ENCODE measurements at places on chromosomes 12 and 14.

GRCh38 chr12:94073441-94074051, 74.8 kb upstream of the PLXNC1 start:
- H3K27ac ChIP-seq, result no peak overlapping the region
- no peak overlapping the region for H3K4me3 ChIP-seq
- H3K27me3 ChIP-seq, result no peaks in the 10 kb centered on the region
- peaks cover 13% of the 10 kb centered on the region for H3K4me1 ChIP-seq

DNA sequence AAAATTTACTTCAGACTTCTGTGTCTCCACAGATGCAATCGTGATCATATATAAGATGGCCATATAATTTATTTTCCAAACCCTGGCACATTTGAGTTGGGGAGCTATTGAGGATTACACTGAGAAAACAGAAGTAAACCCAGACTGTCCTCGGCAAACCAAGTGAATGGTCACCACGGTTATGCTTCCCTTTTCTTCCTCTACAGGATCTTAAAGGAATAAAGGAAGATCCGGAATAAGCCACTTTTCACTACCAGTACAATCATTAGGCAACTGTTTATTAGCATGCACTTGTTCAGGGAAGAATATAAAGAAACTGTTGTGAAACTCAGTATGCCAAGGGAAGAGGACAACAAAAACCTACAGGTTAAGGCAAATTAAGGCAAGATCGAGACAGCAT, 27.6 kb downstream of the SBNO1 start:
- no peak for DNase-seq
- H3K27ac ChIP-seq, result no peak overlapping the region
- H3K4me3 ChIP-seq, result no peak overlapping the region
- H3K4me1 ChIP-seq, result no peaks in the 10 kb centered on the region
- peaks cover 23% of the 10 kb centered on the region for H3K36me3 ChIP-seq

- no peaks in the 10 kb centered on the region for H3K36me3 ChIP-seq
- no peaks in the 10 kb centered on the region for H3K27me3 ChIP-seq
- no peak for DNase-seq
- H3K4me3 ChIP-seq, result no peak overlapping the region
- no peak overlapping the region for H3K27ac ChIP-seq
- peaks cover 11% of the 10 kb centered on the region for H3K4me1 ChIP-seq
Observed at GRCh38 chr12:78036874-78037273, 206.2 kb downstream of the NAV3 start.

DNA sequence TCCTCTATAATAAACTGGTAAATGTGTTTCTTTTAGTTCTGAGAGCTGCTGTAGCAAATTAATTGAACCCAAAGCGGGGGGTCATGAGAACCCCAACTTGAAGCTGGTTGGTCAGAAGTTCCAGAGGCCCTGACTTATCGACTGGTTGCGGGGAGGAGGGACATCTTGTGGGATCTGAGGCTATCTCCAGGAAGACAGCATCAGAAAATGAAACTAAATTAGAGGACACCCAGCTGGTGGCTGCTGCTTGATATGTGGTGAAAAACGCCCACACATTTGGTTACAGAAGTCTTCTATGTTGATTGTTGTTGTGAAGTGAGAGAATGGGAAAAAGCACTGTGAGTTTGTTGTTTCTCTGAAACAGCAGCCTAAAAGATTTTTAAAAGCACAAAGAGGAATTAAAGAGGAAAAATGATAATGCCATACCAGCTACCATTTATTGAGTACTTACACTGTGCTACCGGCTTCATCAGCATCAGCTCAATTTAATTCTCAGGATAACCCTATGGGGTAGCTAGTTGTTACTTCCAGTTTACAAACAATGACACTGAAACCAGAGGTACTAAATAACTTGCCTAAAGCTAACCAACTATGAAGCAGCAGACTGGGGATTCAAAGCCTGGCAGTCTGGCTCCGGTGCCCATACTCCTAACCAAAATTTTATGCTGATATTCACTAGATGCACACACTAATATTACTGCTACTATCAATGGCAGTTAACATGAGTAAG, 24.3 kb downstream of the DDX24 start:
- no peak overlapping the region for H3K4me3 ChIP-seq
- no peaks in the 10 kb centered on the region for H3K4me1 ChIP-seq
- no peaks in the 10 kb centered on the region for H3K27me3 ChIP-seq
- H3K36me3 ChIP-seq, result no peaks in the 10 kb centered on the region
- no peak for DNase-seq

DNA sequence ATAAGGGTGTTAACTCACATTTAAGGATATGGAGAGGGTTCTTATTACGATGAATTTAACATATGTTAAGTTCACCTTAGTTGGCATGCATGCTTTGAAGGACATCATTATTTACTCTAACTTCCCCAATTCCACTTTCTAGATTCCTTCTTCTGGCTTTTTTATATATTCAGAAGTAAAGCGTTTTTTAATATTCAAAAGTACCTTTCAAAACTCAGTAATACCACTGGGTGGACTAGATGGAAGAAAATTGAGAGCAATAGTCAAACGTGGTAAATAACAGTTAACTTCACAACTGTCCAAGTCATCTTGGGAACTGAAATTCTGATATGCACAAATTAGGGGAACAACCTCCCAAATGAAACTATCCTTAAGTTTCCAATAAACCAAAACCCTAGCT, 9.1 kb downstream of the SINHCAF start:
- peak overlapping the region; percentile 10 for H3K27ac ChIP-seq
- no peak for DNase-seq
- peaks cover 13% of the 10 kb centered on the region for H3K36me3 ChIP-seq
- H3K4me1 ChIP-seq, result peaks cover 57% of the 10 kb centered on the region
- H3K27me3 ChIP-seq, result no peaks in the 10 kb centered on the region

DNA sequence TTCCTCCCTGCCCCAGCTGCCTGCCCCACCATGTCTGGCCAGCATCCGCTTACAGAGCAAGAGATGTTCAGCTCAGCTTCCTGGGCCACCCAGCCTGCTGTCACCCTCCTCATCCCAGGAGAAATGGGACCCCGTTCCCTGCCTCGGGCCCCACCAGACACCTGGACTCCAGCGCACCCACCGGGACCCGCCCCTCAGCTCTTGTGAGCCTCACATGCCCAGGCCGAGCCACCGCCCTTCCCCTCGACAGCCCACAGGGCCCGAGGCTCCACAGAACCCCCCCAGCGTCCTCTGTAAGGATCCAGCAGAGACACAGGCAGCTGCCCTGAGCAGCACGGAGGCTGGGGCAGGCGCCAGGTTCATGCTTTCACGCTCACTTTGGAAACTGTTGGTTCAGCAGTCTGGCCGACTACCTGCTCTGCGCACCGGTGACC, 18.4 kb upstream of the C14orf180 start:
- H3K36me3 ChIP-seq, result no peaks in the 10 kb centered on the region
- no peak overlapping the region for H3K4me3 ChIP-seq
- no peaks in the 10 kb centered on the region for H3K27me3 ChIP-seq

DNA sequence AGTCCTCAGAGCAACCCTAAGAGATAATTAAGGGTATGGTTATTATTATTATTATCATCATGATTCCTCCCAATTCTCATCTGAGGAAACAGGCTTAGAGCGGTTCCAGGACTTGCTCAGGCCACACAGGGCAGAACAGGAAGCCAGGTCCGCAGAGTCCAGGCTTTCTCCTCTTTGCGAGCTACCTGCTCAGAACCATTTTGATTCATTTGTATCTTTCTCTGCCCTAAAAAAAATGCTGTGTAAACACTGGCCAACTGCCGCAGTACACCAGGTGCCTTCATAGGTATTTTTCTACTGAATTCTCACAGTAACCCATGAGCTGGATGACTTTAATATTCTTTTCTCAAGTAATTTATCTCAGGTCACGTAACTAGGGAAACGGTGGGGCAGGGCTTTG, 45.3 kb downstream of the ST8SIA1 start:
- no peaks in the 10 kb centered on the region for H3K36me3 ChIP-seq
- no peak for DNase-seq
- H3K27ac ChIP-seq, result no peak overlapping the region
- no peak overlapping the region for H3K4me3 ChIP-seq

DNA sequence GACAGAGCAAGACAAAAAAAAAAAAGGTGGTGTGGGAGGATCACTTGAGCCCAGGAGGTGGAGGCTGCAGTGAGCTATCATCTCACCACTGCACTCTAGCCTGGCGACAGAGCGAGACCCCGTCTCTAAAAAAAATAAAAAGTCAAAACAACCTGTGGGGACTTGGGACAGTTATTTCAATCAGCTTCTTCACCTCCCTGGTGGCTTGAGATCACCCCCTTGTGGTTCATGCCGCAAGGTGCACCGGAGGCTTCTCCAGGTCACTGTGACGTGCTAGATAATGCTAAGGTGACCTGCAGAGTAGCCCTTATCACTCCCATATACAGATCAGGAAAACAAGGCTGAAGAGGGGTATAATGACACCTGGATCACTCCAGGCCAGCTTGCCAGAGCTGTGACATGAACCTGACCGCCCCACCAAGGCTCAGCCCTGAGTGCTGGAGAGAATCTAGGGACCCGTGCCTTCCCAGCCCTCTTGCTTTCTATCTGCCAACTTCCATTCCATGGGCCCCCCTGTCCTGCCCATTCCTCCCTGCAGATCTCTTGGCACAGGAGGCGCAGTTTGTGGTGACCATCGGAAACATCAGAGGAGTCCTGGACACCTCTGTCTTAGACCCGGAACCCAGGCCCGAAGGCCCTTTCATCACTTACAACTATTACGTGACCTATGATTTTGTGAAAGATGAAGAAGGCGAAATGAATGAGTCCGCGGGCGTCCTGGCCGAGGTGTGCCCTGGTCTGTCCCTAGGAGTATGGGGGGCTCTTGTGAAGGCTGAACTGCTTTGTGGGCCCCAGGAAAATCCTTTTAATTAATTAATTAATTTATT, 8.1 kb downstream of the LRRC43 start:
- peak; percentile 81 for DNase-seq
- no peak overlapping the region for H3K27ac ChIP-seq
- H3K4me1 ChIP-seq, result no peaks in the 10 kb centered on the region
- H3K4me3 ChIP-seq, result no peak overlapping the region

DNA sequence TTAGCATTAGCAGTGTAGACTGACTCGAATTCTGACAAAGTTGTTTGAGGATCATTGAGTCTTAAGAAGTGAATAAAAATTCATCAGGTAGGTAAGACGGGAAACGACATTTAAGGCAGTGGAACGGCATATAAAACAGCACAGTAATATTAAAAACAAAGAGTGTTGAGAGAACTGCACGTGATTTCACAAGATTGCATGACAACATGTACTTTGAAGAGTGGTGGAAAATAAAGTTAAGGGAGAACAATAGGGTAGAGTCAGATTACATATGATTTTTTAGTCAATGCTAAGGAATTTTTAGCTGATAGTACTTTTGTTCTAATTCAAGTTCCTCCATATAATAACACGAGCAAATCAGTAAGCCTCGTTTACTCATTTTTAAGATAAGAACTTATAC, 115.4 kb downstream of the SOX5 start:
- peak overlapping the region; percentile 16 for H3K27ac ChIP-seq
- peaks cover 58% of the 10 kb centered on the region for H3K4me1 ChIP-seq
- no peak overlapping the region for H3K4me3 ChIP-seq
- no peaks in the 10 kb centered on the region for H3K27me3 ChIP-seq

GRCh38 chr12:89353823-89354611, 1.7 kb upstream of the DUSP6 start:
- DNase-seq, result peak; percentile 91
- no peaks in the 10 kb centered on the region for H3K36me3 ChIP-seq
- H3K27ac ChIP-seq, result peak overlapping the region; percentile 96
